ENCODE measurements at places on chromosomes 2 and 18.

GRCh38 chr18:48806551-48807261 is 144.1 kb downstream of the SMAD7 start:
- DNase-seq: no peak

GRCh38 chr2:166230024-166230723 is 102.4 kb upstream of the SCN1A start:
- no peak for DNase-seq

DNA sequence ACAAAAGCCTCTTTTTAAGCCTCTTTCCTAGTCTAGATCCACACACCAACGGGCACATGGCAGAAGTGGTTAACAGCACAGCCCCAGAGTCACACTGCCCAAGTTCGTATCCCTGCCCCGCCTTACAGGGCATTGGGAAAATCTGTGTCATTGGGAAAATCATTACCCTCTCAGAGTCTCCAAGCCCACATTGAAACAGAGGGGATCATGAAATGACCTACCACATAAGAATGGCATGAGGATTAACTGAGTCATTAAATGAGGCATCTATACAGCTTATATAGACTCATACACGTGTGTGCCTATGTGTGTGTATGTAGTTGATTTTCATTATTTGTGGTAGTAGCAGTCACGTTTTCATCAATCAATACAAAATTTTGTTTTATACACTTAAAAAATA is 469.0 kb upstream of the POU3F3 start:
- no peak for DNase-seq

DNA sequence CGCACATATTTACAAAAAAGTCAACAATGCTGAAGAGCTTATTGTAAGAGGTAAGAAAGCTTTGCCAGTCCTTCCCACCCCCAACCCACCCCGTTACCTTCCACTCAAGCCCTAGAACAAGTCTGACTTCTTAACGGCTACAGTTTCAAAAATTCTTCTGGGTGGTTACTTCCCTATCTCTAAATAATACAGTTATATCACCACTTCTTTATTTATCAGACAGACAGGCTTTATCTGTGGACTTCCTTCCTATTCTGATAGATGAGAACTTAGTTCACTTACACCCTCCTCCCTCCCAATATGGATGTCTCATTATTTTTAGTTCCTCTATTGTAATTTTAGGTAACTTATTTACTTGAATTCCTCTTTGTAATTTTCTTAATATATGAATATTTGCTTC is 26.7 kb upstream of the ACTR3 start:
- DNase-seq: no peak

DNA sequence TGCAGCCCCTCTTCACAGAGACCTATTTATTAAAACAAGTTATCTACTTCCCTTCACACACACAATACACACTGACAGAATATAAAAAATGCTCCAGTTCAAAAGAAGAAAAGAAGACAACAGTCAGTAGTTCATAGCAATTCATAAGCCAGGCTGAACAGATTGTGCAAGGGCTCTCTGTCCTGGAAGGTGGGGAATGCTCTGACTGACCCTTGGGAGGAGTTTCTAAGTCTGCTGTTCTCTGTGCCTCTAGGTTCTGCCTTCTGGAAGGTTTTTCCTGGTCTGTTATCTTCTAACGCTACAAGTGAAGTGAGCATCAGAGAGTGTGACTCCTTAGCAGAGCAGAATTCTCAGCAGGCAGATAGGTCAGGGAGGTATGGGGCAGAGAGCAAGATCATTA is 35.7 kb downstream of the SP3 start:
- DNase-seq: no peak

- DNase-seq: no peak
These were observed 48.1 kb downstream of the CYRIA start for GRCh38 chr2:16617282-16618266.

DNA sequence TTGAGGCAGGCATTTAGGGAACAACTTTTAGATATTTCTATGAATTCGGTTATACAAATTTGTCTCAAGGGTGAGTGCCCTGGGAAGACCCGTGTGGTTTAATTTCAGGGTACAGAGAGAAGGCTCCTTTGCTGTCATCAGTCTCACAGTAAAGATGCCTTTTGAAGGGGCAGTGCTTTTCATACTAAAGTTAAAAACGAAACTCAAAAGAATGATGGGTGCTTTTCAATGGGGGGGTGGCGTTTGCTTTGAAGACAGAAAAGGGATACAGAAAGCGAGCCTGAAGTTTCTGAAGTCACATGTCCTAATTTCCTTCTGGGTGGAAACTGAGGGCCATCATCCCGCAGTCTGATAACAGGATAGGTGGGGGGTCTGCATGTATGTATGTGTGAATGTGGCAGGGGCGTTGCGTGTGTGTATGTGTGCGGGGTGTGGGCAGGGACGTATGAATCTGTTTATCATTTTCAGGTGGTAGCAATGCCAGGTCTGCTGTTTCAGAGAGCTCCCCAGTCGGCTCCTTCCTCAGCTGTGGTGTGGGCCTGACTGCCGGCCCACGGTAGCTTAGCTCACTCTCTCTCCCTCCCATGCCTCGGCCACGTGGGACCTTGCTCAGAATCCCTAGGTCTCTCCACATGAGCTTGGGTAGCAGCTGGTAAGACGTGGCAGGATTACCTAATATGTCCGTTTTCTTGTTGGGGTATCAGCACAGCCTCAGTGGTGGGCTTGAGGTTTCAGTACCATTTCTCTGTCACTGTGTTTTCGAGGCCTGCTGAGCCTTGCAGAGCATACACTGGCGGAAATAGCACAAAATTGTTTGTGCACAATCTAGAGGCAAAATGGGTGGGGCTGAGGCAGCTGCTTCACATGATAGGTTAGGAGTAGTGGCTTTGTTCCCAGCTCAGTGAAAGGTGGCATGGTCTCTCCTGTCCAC is 32.7 kb downstream of the ARHGAP25 start:
- no peak for DNase-seq

DNA sequence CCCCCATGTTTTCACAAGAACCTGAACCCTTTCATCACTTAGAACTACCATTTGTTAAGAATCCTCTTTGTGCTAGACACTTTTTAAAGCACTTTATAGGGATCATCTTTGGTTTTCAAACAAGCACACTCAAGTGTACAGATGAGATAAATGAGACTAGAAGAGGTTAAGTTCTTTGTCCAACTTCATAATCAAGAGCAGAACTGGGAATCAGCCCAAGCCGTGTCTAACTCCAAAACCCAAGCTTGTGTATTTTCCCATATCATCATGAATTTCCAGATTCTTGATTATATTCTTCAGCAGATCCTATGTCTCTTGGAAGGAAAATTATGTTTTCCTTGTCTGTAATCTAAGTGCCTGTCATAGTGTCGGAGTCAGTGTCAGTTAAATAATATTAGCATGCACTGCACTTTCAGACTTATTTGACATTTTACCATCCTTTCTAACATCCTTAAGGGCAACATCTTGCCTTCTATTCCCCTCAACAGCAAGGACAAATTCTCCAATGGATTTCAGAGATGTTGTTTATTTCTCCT is 123.0 kb upstream of the SETBP1 start:
- DNase-seq: no peak

DNA sequence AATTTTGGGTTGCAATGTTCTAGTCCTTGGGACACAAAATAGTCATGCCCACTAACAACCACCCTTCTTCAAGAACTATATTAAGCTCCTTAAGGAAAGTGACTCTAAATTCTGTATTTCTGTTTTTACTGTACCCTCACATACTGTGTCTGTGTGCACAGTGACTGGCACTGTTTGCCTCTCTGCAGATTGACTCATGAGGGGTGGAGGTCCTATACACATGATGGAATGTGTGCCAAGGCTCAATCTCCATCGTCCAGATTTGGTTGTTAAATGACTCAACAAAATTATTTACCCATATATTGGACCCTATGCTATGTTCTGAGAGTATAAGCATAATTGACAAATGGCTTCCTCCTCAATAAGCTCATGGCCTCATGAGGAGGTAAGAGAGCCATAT is 126.6 kb upstream of the CWC22 start:
- no peak for DNase-seq

DNA sequence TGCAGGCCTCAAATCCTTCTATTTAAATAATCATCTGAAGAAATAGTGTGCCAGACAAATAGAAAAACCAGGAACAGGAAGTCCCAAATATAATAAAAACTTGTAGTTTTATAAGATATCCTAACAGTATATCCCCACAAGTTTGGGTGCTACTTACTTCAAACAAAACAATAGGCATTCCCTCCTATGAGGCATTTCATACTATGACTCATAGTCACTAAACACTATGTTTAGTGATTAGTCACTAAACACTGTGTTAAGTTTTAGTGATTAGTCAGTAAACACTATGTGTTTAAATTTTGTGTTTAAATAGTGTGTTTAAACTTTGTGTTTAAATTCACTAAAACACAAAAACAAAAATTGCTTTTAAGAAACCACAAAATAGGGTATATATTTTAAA is 407.0 kb upstream of the CDH19 start:
- DNase-seq: no peak

DNA sequence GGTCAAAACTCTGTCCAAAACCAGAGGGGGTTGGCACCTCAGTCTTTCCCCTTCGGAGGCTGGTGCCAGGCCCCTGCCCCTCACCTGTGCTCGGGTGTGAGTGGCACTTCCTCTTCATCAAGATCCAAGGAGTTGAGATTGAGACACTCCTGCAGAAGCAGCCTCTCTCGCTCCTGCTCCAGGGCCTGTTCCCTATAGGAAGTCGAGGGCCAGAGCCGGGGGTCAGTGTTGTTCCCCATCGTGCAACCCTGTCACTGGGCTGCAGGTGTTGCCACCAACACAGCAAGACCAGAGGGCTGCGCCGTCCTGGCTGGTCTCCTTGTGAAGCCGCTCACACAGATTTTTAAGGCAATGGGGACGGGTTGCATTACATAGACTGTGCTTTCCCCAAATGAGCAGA is 18.9 kb downstream of the FAM178B start:
- no peak for DNase-seq

GRCh38 chr2:33411765-33412164 is 64.7 kb upstream of the RASGRP3 start:
- no peak for DNase-seq

- no peak for DNase-seq
These were observed 119.1 kb downstream of the BMPR2 start for GRCh38 chr2:202495230-202495604.

GRCh38 chr18:72630991-72631390 is 86.8 kb upstream of the CBLN2 start:
- DNase-seq: no peak
